ENCODE measurements at places on chromosomes 7 and 10.

GRCh38 chr10:2604891-2605290 lies 462.5 kb upstream of the PFKP start:
- no peak for DNase-seq

GRCh38 chr7:74193913-74194312 lies 15.9 kb upstream of the LAT2 start:
- no peak for DNase-seq

- no peak for DNase-seq
These were observed 6.3 kb upstream of the ARHGAP22 start for GRCh38 chr10:48611133-48611532.

DNA sequence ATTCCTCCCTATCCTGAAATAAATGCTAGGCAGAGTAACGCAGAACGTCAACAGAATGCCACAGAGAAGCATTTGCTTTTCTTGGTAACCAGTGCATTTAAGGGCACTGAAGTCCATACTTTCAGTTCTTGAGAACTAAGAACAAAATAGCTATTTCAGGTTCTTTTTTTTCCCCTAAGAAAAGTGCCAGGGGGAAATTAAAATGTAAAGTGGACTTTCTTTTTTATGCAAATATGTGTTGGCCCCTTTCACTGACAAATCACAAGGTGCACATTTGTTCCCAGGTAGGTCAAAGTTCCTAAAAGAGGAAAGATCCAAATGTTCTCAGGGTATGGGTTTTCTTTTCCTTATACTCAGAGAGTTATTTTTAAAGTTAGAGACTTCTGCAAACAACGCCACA lies 151.5 kb downstream of the HPSE2 start:
- DNase-seq, result no peak

DNA sequence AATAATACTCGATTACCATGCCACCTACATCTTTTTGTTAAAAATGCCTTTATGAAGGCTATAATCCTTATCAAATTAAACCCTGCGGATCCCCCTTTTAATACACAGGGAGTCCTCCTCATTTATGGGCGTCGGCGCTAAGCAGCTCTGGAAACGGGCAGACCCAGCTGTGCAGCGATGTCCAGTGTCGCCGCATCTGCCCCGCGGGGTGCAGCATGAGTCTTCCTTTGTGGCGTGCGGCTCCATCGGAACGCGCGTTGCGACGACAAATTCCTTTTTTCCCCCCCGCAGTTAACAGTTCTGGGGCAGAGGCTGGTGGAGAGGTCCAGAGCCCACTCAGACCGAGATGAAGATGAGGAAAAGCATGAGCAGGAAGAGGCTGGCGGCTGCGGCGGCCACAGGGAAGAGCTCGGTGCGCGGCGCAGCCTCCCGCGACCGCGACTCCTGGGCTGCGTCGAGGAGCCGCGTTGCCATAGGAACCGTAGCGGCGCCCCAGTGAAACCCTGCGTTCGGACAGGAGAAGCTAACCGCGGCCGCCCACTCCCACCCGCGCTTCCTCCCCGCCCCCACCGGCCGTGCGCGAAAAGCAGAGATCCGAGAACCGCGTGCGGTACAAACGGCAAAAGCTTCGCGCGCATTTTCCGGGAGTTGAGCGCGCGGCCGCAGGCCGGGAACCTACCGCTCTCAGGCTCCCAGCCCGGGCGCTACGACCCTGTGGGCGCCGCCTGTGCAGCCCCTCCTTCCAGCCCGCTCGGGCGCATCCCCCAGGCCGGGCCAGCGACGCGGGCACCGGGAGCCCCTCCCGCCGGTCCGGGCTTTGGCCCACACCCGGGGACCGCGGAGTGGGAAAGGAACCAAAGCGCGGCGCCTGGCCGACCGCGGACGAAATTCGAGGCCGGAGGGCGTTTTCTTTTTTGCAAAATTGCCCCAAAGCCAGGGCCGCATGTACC lies 130.6 kb downstream of the SPAG6 start:
- DNase-seq, result no peak

- no peak for DNase-seq
These were observed 3.4 kb downstream of the DOCK4 start for GRCh38 chr7:112202816-112203215.

- DNase-seq, result no peak
These were observed 33.1 kb upstream of the EGFR start for GRCh38 chr7:54985426-54986330.

- DNase-seq, result no peak
These were observed 9.1 kb downstream of the RPA3 start for GRCh38 chr7:7709291-7709690.

- DNase-seq, result no peak
These were observed 7.7 kb upstream of the BET1 start for GRCh38 chr7:94011714-94012353.

GRCh38 chr10:90451283-90451682 lies 406.6 kb downstream of the HTR7 start:
- no peak for DNase-seq

GRCh38 chr10:30639946-30640786 lies 10.6 kb upstream of the LYZL2 start:
- no peak for DNase-seq

DNA sequence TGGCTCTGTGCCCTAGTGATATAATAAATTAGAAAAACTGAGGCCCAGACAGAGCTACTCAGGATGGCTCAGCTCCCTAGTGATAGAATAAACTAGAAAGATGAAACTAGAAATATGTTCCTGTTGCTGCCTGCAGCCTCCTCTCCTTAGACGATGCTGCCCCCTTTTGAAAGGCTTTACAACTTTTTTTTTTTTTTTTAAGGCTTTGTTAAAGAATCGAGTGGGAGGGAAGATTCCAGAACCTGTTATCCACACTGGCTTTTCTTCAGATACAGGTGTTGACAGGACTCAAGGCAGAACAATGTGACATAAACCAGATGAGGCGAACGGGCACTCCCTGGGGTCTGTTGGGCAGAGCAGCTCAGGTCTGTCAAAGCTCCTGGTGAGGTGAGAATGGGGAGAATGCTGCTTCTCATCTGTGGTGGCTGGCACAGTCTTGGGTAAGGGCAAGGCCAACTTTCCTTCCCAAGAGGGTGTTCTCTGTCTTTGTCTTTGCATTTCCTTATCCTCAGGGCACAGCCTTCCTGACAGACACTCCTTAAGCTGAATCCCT lies 175.1 kb downstream of the COBL start:
- no peak for DNase-seq

DNA sequence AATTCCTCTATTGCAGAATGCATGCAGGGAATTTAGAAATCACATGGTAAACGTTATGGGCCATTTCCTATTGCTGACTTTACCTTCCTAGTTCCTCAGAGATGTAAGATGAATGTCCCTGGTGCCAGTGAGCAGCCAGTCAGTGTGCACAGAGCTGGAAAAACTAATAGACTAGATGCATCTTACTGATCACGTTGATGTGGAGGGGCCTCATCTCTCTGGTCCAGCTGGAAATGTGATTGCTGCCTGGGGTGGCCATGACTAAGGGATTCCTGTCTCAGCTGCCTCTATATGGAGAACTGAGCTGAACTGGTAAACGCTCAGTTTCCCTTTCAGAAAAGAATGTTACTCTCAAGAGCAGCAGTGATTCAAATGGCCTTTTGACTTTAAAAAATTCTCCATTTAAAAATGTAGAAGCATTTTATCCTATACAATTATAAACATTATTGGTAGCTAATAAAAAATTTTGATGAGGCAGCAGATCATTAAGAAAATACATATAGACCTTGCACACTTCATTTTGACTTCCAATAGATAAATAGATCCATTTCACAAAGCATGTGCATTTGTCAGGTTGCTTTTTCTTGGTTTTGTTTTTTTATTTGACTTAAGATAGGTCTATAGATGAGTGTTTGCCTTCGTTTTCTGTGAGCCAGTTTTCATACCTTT lies 80.5 kb upstream of the INSYN2A start:
- no peak for DNase-seq

DNA sequence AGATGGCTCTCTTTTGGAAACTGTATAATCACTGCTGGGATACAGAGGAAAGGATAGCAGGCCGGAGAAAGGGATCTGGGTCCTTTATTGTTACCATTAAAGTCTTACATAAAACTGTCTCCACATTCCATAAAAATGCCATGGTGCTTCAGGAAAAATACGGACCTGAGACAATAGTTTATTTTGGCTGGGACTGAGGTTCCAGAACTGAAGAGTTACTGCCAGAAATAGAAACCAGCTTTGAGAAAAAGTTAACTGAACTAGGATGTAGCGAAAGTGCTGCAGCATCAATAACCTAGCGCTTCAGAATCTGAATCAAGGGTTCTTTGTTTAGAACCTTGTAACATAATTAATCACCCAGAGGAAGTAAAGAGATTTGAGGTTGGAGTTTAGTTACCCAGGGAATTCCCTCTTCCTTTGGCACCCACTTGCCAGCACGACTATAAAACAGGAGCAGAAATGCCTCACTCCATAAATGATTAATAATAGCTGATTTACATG lies 38.0 kb downstream of the MEOX2 start:
- peak; percentile 64 for DNase-seq

GRCh38 chr7:88111140-88111743 lies 108.6 kb downstream of the SRI start:
- DNase-seq, result no peak

DNA sequence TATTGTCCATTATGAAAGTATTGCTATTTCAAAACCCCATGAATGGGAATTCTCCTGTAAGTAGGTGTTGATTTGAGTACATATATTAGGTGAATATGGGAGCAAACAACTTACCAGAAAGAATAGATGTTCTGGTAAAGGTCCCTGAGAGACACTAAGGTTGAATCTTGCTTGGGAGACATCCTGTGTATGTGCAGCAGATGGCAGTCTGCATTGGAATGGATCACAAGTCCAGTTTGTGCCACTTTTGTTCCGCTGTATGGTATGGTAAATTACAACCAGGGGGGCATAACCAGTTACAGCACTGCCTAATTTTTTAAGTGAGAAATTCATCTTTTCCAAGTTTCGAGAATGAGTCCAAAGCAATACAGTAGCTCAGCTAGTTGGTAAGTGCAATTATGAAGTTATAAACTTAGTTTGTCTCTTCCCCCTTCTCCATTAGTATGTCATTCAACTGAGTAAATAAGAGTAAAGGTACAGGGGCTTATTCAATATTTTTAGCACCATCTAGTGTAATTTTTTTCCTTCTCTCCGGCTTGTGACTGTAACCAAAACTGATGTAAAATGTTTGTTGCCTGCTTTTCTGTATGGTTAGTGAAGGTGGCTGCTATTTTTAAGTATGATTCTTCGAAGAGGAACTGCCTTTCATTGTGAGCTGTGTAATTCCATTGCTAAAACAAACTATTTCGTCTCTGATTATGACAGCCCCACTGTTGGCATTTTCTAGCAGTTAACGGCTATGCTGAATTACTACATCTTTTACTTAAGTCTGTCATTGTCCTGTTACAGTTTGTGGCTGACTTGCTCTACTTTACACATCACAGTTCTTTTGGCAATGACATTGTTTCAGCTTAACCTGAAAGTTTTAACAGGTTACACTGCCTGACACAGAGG lies 2.8 kb downstream of the MCU start:
- DNase-seq, result no peak

DNA sequence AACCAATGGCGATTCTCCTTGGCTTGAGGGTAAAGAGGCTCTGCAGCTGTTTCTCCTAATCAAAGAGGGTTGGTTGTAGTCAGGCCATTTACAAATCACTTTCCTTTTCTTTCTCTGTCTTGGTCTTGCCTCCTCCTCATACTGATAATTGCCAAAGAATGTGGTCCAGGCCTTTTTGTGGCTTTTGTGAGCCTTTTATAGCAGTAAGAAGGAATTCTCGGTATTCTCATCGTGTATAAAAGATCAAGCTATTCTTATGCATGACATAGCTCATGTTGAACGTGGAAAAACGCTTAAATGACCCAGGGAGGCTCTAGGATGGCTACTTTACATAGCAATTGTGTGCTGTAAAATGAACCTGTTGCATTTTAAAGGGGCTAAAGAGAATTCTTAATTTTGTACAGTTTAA lies 62.6 kb downstream of the RBM20 start:
- DNase-seq, result no peak

DNA sequence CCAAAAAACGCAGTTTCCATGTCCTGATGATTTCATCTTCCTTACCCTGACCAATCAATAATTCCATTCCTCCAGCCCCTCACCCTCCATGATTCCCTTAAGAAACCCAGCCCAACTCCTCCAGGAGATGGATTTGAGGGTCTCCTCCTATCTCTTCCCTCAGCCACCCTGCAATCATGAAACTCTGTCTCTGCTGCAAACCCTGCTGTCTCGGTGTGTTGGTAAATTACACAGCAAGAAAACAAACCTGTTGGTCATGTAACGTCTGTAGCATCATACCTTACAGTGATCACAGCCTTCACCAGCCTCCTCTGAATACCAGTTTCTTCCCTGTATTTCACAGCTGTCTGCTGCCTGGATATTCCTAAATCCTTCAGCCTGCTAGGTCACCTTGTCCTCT lies 300.7 kb upstream of the NEBL start:
- no peak for DNase-seq

DNA sequence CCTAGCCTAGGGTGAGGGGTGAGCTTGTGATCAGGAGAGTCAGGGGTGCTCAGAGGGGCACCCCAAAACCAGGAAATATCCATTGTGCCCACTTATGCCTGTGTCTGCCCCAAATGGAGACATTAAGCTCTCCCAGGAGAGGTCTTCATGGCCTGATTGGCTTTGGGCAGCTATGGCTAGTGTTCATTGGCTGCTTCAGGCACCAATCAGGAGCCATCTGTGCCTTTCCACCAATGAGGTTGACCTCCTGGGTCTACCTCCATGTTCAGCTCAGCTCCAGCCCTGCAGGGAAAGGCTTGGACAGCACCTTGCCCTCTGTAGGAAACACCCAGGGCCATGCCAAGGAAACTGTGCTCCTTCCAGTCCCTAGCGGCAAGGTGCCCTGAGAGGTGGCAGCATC lies 23.9 kb upstream of the HSPB1 start:
- no peak for DNase-seq

DNA sequence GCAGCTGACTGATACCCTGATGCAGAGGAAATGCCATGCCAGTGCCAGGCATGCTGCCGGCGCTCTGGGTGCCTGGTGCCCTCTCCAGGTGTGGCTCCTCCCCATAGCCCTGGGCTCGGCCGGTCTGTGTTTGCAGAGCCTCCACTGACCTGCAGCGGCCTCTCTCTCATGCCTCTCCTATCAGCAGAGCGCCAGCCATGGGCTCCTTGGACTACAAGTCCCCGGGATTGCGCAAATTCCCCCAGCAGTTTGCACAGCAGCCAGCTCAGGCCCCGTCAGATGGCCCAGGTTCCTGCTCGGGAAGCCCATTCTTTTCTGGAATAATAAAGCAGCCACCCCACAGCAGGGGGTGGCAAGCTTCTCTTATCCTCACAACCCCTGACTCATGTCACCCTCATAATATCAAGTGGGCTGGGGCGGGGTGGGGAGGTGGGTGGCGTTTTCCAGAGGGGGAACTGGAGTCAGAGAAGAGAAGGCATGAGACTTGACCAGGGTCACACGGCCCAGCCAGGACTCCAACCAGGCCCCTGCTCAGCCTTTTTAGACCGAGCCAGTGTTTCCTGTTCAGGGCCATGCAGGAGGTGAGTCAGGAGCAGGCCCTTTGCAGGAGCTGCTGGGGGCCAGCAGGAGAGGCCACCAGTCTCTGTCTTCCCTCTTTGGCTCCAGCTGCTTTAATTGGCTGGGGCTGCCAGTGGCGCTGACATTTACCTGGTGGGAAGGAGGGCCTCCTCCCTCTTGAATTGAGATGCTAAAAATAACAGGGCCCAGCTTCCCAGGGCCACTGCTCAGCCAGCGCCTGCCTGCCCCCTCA lies 58.6 kb downstream of the ZMIZ1 start:
- no peak for DNase-seq

- no peak for DNase-seq
These were observed 90.8 kb downstream of the KIAA1217 start for GRCh38 chr10:24299578-24300260.

- no peak for DNase-seq
These were observed 913 bp downstream of the NPY start for GRCh38 chr7:24284699-24285506.
